Right cardiac atrium (tissue), 5 donors: ENCODE measurements at places on chromosomes 5 and 9.
A peak's percentile ranks its signal among the peaks of the same experiment; 100 is the strongest.

GRCh38 chr9:124793015-124793541 lies 16.1 kb downstream of the OLFML2A start:
- no peak for DNase-seq

GRCh38 chr9:29800821-29801220 lies 2227.5 kb upstream of the C9orf72 start:
- DNase-seq, result no peak

GRCh38 chr5:142915813-142916424 lies 145.7 kb downstream of the ARHGAP26 start:
- no peak for DNase-seq

- DNase-seq, result no peak
These were observed 70.2 kb downstream of the XRCC4 start for GRCh38 chr5:83147593-83147992.

GRCh38 chr5:112869948-112870347 lies 8.9 kb downstream of the SRP19 start:
- DNase-seq, result no peak

GRCh38 chr5:173474881-173475287 lies 141.6 kb downstream of the BOD1 start:
- DNase-seq, result no peak

GRCh38 chr5:153987301-153987700 lies 51.4 kb downstream of the FAM114A2 start:
- DNase-seq, result no peak

GRCh38 chr9:4357929-4358328 lies 58.1 kb upstream of the GLIS3 start:
- no peak for DNase-seq

GRCh38 chr9:13814647-13815400 lies 499.1 kb downstream of the NFIB start:
- no peak for DNase-seq

GRCh38 chr9:73869264-73869663 lies 627.9 kb upstream of the RORB start:
- no peak for DNase-seq

- no peak for DNase-seq
These were observed 58.4 kb downstream of the RANBP17 start for GRCh38 chr5:170920196-170920595.

DNA sequence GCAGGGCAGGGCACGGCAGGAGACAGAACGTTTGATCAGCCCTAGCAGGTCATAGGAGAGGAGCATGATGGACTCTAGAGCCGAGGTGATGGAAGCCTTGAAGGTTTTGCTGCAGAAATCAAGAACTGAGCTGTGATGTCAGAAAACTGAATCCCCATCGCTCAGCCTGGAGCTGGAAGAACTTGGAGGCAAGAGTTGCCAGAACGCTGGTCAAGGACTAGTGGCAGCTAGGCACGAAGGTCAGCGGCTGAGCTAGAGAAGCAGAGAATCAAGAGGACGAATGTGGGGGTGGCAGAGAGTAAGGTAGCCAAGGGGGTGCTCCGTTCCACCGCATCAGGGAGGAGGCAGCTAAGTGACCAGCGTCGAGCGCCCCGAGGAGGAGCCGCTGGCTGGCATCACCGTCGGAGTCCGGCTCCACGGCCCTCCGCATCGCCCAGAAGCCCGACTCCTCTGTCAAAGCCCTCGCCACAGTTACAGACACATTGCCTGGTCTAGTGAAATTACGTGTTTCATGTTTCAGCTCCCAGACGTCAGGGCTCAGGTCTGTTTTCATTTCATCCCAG lies 1.2 kb upstream of the GALNT10 start:
- DNase-seq, result no peak

- DNase-seq, result no peak
These were observed 130.2 kb downstream of the MAN2A1 start for GRCh38 chr5:109819878-109820277.

GRCh38 chr9:89879276-89879675 lies 274.5 kb downstream of the GADD45G start:
- no peak for DNase-seq

DNA sequence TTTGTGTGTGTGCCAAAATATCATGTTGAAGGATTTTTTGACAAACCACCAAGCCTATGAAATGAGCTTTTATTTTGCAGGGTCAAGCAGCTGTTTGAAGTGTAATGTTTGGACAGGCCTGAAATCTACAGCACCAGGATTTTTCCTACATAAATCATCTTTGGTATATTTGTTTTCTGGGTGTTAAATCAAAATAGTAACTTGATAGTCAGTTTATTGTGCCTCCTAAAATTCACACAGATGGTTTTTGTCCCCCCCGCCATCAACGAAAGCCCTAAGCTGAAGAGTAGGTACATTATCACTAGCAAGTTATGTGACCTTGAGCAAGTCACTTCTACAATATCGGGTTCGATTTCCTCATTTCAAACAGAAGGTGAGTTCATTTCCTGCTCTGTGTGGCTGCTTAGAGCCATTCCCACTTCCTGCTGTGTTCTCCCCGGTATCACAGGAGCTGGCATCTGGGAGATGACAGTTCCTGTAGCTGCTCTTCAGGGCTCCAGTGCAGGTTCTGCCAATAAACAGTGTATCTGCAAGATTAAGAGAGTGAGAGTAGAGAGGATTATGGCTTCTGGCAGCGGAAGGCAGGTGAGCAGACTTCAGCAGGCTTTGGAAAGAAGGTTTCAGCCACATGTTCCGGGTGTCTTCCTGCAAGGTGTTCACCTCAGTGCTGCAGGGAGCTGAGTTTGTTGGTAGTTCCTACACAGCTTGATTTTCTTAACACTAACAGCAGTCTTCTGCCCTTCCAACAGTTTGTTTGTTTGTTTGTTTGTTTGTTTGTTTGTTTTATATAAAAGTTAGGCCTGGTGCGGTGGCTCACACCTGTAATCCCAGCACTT lies 48.4 kb upstream of the GNE start:
- DNase-seq, result no peak

- DNase-seq, result no peak
These were observed 18.7 kb upstream of the CTSV start for GRCh38 chr9:97057651-97058050.

DNA sequence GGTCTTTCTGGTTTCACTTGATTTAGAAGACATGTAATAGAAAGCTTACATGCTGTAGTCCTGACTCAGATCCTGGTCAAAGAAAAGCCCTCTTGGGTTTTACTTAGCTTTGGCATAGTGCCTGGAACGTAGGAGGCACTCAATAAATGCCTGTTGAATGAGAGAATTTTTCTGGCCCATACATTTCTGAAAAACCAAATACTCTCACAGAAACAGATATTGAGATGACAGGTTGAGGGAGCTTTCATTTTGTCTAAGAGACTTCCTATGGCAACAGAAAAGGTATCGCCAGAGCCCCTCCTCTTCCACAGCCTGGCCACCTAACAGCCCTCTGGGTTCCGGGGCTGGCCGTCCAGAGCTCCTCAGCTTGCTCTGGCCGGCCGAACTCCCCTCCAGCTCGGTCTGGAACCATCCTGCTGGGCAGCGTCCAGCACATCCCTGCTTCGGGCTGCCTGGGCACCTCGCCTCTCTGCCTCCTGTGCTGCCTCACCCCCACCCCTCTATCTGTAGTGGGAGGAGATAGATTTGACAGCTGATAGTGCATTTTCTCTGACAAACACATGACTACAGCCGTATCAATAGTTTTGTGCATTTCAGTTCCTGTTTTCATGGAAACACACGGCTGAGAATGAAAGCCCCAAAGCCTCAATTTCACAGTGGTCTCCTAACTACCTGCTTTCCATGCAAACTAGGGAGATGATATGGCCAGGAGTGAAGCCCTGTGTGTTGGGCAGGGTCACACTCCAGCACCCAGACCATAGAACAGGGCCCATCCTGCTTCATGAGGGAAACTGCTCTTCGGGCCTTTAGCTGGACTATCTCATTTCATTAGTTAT lies 1.1 kb downstream of the IL4 start:
- DNase-seq, result no peak

DNA sequence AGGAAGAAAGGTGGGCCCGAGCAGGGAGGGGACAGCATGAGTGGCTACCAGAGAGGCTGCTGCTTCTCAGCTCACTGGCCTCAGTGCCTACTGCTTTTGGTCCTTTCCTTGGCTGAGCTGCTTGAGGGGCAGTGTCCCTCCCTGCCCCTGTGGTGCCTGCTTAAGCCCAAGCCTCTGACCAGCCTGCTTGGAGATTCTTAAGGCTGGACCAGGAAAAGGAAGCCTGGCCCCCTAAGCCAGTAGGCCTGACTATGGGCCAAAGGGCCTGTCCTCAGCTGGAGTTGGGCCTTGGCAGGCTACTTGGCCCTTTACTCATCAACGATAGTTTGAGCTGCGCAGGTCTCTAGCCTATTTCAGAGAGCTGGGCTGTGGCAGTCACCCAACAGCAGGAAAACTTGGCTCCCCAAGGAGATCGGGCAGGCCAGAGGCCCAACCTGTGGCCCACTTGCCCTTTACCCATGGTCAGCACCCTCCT lies 24.9 kb downstream of the TCF7 start:
- DNase-seq, result peak; percentile 41

DNA sequence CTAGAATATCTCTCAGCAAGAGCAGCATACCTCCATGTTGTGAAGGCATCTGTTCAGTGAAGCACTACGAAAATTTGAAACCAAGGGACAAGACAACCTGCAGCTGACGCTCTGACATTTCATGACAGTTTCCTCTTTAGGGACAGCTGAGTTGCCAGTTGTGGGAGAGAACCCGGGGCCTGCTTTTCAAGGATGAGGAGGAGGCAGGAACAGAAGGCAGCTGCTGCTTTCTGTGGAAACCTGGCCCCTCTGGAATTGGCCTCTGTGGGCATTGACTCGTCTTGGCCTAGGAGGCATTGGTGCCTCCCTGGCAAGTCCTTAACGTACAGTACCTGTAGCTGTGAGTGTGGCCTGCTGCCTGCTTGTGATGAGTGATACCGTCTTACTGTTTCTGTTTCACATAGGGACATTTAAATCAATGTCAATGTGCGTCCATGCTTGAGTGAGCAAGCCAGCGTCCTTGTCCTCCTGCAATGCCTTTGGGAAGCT lies 21.6 kb downstream of the SLC46A2 start:
- no peak for DNase-seq

DNA sequence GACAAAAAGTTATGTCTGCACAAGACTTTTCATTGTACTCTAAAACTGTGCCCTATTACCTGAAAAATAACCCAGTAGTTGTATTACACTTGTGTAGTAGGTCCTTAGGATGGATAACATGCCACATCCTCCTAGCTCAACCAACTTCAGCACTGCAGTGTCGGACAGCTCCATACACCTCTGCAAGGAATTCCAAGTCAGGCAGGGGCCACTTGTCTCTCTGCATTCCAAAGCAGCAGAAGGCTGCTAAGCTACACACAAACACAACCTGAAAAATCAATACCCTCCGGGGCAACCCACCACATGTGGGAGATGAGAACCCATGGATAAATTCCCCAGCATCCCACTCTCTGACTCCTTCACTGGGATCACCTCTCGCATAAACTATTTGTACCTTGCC lies 50.2 kb downstream of the MED10 start:
- no peak for DNase-seq

- DNase-seq, result no peak
These were observed 113.1 kb upstream of the SMIM23 start for GRCh38 chr5:171672556-171672955.

DNA sequence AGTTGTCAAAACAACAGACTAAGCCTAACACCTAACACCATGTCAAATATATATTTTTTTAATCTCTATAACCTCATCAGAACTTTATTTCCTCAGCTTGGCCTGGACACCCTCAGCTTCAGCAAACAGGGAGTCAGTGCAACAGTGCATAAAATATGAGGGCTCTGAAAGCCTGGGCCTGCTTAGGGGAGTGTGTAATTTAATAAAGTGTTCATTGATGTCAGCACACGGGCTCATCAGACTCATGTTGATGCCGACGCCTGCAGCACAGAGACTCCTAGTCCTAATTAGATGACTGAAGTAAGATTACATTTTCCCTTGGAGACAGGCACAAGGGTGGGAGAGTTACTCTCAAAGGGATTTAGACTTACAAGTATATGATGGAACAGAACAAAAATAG lies 37.8 kb downstream of the CDH10 start:
- no peak for DNase-seq

- DNase-seq, result no peak
These were observed 38.9 kb downstream of the PTTG1 start for GRCh38 chr5:160460377-160461049.

- peak; percentile 13 for DNase-seq
These were observed 73.8 kb upstream of the ITGA2 start for GRCh38 chr5:52915176-52915875.

- DNase-seq, result no peak
These were observed 283.7 kb downstream of the CRB2 start for GRCh38 chr9:123639743-123640142.

DNA sequence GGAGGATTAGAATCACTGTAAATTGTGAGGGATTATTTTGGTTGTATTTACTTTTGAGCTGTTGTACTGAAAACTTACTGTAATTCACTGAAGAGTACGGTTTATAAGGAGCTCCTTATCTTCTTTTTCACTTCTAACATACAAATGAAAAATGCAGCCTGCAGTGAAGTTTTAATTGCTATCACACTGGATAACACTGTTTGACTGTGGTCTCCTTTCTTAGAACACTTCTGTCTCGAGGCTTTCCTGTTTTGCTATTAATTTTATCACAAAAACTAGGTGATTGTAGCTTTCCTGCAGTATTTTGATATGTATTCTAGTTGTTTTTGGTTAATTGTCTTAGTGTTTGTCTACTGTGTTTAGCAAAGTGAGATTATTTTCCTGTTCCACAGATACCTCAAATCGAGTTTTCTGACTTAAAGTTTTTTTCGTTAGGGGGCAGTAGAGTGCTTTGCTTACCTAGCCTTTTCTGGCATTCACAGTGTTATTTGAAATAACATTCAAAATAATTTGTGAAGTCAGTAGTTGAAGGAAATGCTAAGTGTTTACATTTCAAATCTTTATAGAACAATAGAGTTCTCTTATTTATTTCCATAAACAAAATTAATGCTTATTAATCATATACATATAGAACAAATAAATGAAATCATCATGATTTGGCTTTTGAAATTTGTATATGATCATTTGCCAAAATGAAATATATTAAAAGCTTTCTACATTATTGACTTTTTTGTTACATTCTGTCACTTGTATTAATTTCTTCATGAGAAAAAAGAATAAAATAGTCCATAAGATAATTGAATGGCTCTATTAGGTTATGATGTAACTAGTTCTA lies 52.9 kb downstream of the COMMD10 start:
- no peak for DNase-seq

DNA sequence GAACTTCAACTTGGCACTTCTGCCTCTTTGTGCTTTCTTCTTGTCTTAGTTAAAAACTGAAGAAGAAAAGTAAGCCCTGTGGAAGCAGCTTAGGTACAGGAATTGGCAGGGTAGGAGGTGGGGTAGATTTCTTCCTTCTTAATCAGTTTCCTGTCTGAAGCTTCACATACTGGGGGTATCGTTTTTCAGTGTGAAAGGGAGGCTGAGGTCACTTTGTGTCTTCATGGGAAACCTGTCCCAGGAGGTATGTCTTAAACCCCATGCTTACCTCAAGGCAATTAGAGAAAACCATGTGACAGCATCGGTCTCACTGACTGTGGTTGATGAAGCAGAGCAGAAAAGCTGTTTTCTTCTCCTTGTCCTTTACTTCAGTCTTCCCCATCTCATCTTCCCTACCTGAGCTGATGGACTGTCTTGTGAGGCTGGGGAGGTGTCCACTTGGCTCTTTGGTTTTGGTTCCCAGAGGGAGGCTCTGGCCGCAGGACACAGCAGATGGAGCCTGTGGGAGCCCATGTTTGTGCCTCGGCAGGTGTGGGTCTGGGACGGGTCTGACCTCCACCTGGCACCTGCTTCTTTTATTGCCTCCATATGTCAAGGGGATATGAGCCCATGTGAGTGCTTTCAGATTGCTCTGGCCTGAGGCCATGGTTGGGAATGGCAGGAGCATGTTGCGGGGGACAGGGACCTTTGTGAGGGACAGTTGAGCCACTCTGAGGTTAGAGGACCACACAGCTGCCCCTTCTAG lies 47.0 kb downstream of the SH3GL2 start:
- no peak for DNase-seq
